ENCODE measurements at places on chromosomes 2 and 18.

DNA sequence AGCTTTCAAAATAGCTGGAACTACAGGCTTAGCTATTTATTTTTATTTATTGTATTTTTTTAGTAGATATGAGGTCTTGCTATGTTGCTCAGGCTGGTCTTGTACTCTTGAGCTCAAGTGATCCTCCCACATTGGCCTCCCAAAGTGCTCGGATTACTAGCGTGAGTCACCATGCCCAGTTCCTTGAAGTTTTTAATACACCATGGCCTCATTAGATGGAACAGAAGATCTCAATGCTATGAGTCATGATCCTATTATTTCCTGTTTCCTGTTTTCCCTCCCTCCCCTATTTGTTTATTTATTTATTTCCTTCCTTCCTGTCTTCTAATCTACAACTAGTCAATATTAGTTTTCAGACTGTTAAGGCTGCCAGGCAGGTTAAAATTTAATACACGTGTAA, 309.0 kb downstream of the CMPK2 start:
- DNase-seq: no peak

DNA sequence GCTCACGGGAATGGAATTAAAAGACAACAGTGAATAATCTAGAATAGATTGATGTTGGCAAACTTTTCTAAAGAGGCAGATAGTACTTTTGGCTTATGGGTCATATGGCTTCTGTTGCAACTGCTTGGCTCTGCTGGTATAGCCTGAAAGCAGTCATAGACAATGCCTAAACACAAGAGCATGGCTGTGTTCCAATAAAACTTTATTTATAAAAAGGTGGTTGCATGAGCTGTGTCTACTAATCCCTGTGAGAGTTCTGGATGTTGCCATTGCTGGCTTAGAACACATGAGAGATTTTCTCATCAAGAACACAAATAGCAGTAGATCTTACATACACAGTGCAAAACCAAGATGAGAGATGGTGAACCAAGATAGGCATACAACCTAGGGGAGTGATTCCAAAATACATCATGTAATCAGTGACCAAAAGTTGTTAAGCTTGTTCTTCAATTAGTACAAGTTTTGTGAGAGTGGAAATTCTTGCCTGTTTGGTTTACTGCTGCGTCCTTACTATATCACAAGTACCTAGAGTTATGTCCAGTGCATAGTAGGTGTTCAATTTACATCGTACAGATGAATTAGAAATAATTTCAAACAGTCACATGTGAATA, 380.0 kb downstream of the METTL4 start:
- no peak for DNase-seq

DNA sequence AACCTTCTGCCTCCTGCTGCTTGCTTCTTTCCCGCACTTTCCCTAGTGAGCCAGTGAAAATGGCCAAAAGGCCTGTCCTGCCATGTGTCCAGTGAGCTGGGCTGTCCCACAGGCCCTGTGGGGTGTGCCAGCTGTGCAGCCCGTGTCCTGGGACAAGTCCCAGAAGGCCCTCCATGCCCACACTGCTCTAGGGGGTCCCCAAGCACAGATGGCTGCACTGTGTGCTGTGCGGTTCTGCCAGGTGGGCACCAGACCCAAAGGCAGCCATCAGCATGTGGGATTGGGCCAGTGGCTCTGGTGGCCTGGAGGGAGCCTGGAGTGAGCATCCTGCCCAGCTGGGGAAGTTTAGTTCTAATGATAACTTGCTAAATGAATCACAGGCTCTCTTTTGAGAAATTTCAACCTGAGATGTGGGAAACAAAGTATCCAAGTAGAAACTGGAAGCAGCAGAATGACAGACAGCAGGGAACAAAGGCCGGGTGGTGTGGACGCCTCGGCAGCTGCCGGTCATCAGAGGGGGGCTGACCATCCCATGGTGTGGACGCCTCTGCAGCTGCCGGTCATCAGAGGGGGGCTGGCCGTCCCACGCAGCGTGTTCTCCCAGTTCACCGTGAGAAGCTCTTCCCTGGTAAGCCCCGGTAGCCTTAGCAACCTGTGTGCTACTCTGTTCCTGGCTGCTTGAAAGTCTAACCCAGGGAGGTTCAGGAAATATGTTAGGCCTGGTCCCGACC, 9.9 kb upstream of the CNDP2 start:
- no peak for DNase-seq

DNA sequence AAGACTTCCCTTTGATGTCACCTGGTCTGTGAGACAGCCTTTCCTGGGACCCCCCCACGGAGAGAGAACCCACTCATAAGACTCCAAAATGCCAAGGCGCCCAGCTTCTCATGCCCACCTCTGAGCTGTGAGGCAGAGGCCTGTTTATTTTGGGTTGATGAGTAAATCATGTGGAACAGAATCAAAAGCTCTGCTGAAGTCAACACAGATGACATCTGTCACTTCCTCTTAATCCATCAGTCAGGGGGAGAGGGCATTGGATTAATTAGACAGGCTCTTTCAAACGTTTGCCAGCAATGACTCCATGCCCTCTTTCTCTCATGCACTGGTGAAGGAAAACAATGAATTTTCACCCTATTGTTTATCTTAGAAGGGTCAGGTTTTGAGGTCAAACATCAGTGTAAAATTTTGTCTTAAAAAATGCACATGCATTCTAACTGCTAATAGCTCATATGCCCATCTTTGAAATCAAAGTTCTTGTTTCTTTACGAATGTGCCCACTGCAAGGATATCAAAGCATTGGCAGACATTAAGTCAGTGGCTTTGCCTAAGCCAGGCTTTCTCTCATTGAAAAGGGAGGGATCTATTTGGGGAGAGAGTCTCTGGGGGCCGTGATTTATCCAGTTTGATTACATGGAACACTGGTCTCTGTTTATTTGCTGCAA, 184.1 kb downstream of the ACKR3 start:
- no peak for DNase-seq

- no peak for DNase-seq
Measured at GRCh38 chr2:22942441-22942840, 442.5 kb upstream of the KLHL29 start.

- DNase-seq: no peak
Measured at GRCh38 chr2:177670791-177671535, 278.4 kb downstream of the AGPS start.

DNA sequence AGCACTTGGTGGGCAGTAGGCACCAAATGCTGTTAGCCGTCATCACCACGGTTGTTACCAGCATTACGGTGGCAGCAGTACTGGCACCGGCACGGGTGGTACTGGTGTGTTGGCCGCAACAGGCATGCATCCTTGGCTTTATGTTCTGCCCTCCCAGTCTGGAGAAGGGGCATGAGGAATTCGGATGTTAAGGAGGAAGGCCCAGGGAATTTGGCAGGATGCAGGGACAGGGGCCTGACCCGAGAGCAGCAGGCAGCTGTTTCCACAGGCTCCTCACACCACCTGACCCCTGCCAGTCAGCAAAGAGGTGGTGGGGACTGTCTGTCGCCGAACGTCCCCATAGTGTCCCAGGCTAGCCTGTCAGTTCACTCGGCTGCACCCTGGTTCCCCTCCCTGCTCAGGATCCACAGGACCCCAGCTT, 79.0 kb downstream of the EDAR start:
- no peak for DNase-seq

- no peak for DNase-seq
Measured at GRCh38 chr2:58535990-58536389, 294.9 kb upstream of the FANCL start.

GRCh38 chr2:216690853-216691741, 4.3 kb downstream of the IGFBP5 start:
- peak; percentile 51 for DNase-seq

- no peak for DNase-seq
Measured at GRCh38 chr18:13553449-13553848, 172.9 kb downstream of the FAM210A start.

- no peak for DNase-seq
Measured at GRCh38 chr2:191892391-191892790, 45.5 kb upstream of the CAVIN2 start.

- no peak for DNase-seq
Measured at GRCh38 chr2:19865151-19865550, 36.6 kb downstream of the TTC32 start.

- no peak for DNase-seq
Measured at GRCh38 chr18:69588301-69588700, 187.6 kb downstream of the DOK6 start.

- DNase-seq: no peak
Measured at GRCh38 chr2:46555011-46555410, 75.6 kb downstream of the TMEM247 start.

DNA sequence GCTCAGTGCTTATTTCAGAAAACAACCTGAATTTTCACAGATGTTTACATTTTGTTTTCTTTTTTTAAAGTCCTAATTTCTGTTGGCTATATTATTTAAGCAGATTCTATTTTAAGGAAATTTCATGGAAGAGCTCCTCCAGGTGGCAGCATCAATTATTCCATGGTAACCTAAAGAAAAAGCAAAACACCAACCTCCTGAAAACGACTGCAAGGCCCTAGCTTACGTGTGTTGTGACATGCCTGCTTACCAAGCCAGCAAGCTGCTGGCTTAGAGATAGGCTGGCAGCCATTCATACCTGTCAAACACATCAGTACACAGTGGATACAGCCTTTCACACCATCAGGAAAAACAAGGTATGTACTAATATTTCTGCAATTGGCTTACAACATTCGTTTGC, 64.9 kb downstream of the LPIN2 start:
- DNase-seq: no peak

DNA sequence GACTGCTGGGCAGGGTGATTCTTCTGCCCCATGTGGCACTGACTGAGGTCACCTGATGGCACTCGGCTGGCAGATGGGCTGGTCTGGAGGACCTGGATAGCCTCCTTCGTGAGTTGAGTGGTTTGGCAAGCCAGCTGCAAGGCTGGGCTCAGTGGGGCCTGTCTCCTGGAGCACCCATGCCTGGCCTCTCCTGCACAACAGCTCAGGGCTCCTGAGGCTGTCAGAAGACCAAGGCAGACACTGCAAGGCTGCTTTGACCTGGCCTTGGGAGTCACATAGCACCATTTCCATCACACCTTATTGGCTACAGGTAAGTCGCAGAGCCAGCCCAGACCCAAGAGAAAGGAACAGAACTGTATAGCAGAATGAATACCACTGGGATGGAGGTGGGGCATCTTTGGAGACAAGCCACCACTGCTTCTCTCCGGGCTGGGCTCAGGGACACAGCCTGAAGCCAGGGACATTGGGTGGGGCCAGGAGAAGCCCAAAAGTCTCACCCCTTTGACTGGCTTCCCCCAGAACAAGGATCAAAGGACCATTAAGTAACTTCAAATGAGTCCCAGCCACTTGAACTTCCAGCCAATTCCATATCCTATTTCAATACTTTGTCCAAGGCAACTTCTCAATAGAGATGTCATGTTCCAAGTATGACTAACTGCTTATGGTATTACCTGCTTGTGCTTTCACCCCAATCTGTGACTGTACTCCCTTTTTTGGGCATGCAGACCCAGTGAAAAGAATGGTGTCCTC, 156.3 kb downstream of the CABLES1 start:
- DNase-seq: no peak

- DNase-seq: no peak
Measured at GRCh38 chr18:12703096-12703567, 290 bp downstream of the PSMG2 start.

GRCh38 chr18:7742224-7742623, 175.1 kb downstream of the PTPRM start:
- DNase-seq: no peak

DNA sequence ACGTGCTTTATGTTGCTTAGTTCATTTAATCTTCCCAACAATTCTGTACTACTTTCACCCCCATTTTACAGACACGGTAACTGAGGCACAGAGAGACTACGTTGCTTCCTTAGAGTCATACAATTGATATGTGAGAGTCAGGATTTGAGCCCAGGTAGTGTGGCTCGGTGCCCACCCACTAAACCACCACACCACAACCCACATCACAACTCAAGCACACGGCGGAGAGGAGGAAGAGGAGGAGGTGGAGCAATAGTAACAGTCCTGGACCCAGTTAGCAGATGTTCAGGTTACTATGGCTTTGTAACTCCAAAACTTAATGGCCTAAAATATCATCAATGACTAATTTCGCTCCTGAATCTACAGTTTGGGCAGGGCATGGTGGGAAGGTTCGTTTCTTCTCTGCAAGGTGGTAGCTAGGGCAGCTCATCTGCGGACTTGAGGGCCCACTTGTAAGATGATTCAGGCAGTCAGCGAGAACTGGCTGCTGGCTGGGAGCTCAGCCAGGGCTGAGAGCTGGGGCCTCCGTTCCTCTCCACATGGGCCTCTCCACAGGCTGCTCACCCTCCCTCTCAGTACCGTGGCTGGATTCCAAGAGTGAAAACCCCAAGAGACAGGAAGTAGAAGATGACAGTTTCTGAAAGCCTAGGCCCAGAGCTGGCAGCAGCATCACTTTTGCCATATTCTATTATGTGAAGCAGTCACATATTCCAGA, 167.1 kb downstream of the ZFP36L2 start:
- DNase-seq: peak; percentile 78

DNA sequence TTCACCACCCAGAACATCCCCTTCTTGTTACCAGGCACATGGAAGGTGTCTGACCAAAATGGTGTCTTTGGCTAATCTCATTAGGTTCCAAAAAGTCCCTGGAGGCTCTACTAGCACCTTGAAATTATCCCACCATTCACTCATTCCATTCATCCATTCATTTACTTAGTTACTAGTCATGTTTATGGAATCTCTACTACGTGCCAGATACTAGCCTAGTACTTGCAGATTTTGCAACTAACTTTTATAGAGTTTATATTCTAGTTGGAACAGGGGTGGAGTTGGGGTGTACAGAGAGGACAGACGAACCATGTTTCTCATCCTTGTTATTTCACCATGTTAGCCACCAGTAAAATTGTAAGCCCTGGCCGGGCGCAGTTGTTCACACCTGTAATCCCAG, 4.0 kb upstream of the NOP58 start:
- DNase-seq: no peak

DNA sequence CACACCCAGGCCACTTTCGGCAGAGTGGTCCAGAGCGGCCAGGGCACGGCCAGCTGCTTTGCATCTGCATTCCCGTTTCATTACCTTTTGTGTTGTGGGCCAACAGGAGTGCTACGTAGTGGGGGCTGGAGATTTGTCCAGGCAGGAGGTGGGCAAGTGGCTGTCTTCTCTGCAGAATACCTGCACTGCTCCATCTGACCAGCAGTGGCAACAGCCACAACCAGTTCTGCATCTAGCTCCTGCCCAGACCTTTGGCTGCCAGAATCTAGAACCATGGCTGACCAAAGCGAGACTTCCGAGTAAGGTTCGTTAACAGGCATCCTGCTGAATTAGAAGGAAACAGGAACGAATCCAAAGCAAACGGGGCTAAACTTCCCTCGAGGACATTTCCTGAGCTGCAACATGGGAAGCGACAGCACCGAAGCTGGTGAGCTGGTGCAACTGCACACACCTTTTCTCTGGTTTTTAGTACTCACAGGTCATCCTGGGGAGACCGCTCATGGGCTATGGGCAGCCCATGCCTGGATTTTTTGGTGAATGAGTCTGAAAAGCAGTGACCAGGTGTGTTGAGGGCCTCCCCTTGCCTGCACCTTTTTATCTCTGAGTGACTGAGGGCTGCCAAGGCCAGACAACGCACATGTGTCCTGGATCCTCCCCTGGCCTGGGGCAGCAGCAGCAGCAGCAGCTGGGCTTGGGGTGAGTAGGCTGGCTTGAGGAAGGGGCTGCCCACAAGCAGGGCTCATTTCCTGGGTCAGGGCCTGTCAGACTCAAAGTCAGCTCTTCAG, 10.5 kb downstream of the GDF7 start:
- DNase-seq: no peak

All from NCI-H2107 (cell line).